Stimulated activated CD8-positive, alpha-beta memory T cell treated with anti-CD3 and anti-CD28 coated beads, Interleukin-4, amount 100 ng/mL, for 1 hour (primary cell): ENCODE measurements at places on chromosomes 11 and 22.

GRCh38 chr22:20424932-20425565 is 12.6 kb downstream of the SCARF2 start:
- DNase-seq, result no peak

GRCh38 chr22:40631925-40632324 is 4.6 kb downstream of the MRTFA start:
- no peak for DNase-seq

DNA sequence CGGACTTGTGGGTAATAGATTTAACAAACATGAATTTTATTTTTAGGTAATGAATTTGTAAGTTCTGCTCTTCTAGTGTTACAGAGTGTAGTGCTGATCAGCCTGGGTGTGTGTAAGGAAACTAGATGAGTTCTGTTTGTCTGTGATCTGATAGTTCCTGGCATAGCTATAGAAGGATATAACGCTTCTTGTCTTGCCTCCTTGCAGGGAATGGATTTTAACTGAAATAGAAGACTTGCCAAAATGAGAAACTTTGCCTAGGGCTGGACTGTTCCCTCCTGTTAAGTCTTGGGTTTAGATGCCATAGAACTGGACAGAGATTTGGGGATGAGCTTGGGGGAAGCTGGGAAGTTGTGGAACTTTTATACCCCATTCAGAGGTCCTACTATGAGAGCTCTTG is 11.6 kb downstream of the CCDC81 start:
- DNase-seq, result no peak

GRCh38 chr11:124788521-124788920 is 11.7 kb downstream of the MSANTD2 start:
- no peak for DNase-seq

- DNase-seq, result no peak
Observed at GRCh38 chr11:71103266-71103665, 149.1 kb downstream of the SHANK2 start.
